Islet precursor cell (in vitro differentiated cells): ENCODE measurements at places on chromosomes 4 and X.

- DNase-seq = no peak
Observed at GRCh38 chrX:132488180-132488705, 595 bp downstream of the MBNL3 start.

- DNase-seq = peak; percentile 99
Observed at GRCh38 chr4:183504064-183504929, 561 bp upstream of the ING2 start.

- no peak for DNase-seq
Observed at GRCh38 chrX:136259543-136259942, 8.3 kb upstream of the MAP7D3 start.

GRCh38 chrX:134552351-134552750 is 92.4 kb downstream of the HPRT1 start:
- DNase-seq = no peak

GRCh38 chr4:181688872-181689271 is 554.3 kb upstream of the TENM3 start:
- DNase-seq = no peak

DNA sequence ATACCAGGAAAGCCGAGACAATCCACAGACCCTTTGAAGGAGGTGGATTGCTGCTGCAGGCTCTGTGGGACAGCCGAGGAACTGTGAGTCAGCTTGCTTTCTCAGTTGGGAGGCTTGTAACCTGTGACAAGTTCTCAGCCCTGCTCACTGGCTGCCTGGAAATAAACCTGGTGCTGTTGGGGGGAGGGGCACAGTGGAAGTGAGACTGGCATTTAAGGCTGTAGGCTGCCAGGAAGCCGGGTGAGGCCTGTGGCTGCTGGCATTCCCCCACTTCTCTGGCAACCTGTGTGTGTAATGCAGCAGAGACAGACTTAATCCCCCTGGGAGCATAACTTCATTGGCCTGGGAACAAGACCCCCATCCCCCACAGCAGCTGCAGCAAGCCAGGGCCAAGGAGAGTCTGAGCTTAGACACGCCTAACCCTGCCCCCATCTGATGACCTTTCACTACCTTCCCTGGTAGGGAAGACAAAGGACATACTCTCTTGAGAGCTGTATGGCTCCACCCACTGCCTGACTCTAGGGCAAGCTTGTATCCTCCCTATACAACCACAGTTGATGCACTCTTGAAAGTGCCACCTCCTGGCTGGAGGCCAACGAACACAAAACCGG is 64.1 kb downstream of the ALPK1 start:
- DNase-seq = peak; percentile 89

DNA sequence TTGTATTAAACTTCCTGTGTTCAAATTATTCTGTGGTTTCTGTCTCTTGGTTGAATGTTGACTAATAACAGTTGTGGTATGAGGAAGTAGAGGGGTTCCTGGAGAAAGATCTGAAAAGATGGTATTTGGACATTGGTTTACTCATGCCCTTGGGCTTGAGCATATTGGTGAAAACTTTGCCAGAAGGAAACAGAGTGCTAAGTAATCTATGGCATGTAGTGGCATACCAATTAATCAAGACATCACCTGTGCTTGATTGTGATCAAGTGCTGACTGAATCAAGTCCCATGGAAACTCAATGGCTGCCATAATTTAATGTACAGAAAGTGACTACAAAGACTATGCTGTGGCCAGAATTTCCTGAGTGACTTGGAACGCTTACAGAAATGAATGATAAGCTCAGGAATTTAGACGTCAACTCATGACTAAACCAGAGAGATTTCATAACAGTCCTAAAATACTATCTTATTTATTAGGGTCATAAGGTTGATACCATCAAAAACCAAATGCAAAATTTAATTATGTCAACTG is 2062.9 kb downstream of the ARAP2 start:
- DNase-seq = no peak

GRCh38 chrX:49919617-49920016 is 2.8 kb upstream of the CLCN5 start:
- DNase-seq = no peak

DNA sequence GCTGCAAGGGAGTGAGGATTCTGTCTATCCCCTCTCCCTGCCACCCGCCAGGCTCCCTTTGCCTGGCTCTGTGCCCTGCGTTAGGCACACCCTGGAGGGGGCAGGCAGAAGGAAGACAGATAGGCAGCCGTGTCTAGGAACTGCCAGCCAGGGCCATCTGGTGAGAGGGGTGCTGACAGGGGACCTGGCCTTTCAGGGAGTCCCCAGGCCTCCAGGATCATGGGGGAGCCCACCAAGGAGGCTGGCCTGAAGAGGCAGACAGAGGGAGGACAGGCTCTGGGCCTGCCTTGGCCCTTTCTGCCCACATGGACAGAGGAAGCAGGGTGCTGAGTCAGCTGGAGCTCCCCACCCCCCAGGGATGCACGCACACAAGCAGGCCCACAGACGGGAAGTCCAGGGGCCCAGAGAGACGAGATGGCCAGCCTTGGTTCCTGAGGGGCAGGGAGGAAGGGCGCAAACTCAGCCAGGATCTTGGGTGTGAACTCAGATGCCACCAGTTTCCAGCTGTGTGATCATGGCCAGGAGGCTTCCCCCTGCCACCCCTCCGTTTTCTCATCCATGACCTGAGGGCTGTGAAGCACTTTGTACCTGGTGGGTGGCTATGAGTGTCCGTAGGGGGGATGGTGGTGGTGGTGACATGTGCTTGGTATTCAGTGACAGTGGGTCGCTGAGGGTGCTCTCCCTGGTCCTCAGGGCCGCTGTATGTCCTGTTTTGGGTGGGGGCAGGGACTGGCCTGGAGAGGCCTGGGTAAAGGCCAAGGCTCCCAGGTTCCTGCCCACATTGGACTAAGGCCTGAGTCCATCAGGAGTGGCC is 1.8 kb downstream of the SH3BP2 start:
- DNase-seq = peak; percentile 58
